ENCODE measurements at places on chromosomes 4 and X.

- DNase-seq = no peak
Observed at GRCh38 chr4:149885896-149886295, 70.3 kb upstream of the IQCM start.

GRCh38 chrX:120036704-120037103, 40.8 kb downstream of the RHOXF2B start:
- no peak for DNase-seq

GRCh38 chr4:153514001-153514526, 47.9 kb downstream of the TMEM131L start:
- no peak for DNase-seq

DNA sequence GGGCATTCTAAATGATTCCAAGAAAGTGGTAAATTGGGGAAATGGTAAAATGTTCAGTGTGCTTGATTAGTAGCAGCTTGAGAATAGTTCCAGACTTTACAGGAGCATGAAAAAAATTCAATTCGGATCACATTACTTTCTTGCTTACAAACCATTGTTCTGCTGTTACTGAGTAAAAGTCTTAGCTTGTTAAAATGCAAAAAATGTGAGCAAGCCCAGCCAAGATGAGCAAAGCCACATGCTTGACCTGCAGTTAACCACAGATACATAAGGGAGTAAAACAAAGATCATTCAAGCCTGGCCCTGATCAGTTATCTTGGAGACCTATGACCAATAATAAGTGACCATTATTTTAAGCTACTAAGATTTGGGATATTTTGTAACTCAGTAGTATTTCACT, 562.9 kb upstream of the MAGEB2 start:
- no peak for DNase-seq

GRCh38 chrX:16212436-16212835, 45.2 kb downstream of the MAGEB17 start:
- no peak for DNase-seq

DNA sequence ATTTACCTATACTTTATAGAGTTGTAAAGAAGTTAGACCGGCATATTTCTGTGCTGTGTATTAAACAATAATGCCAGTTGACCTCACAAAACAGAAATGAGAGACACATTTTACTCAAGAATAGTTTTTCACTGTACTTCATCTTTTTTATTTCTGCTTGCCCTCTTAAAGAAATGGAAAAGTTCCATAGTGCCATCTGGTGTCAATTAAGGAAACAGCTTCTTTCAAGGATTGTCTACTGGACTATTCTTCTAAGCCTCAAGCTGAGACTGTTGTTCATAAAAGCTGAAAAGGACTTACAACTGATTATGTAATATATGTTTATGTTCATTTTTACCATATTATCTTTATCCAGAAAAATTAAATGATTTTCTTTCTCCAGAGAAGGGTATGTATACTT, 1523.7 kb downstream of the ARAP2 start:
- DNase-seq = no peak

DNA sequence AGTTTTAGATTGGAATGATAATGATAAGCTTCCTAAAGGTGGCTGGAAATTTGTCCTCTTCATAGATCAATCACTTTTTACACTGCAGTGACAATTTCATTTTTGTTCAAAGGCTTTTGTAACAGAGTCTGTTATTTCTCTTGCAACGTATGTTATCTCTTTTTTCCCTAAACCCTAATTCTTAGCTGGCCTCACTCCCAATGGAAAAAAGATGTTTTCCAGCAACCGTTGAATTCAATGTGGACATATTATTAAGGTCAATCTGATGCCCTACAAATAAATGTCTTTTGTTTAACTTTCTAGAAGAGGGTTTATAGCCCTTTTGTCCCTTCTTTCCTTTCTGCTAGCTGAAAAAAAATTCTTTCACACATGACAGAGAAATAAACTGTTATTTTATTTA, 192.7 kb upstream of the NWD2 start:
- no peak for DNase-seq

- no peak for DNase-seq
Observed at GRCh38 chrX:37912777-37913176, 65.4 kb upstream of the DYNLT3 start.

DNA sequence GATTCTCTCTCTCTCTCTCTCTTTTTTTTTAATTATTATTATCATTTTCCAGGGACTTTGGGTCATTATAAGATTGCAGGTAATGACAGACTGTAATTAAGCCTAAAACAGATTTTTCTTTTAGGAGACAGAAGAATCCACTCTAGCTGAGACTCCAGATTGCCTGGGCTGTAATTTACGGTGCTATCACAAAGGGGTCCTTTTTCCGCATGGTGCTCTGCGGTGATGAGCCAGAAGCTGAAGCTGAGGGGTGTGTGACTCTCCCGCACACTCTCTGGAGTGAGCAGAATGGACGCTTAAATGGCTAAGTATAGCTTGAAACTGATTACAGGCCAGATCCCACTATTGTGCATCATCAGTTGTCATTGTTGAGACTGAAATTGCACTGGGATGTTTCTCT, 50.0 kb downstream of the LGI2 start:
- no peak for DNase-seq

DNA sequence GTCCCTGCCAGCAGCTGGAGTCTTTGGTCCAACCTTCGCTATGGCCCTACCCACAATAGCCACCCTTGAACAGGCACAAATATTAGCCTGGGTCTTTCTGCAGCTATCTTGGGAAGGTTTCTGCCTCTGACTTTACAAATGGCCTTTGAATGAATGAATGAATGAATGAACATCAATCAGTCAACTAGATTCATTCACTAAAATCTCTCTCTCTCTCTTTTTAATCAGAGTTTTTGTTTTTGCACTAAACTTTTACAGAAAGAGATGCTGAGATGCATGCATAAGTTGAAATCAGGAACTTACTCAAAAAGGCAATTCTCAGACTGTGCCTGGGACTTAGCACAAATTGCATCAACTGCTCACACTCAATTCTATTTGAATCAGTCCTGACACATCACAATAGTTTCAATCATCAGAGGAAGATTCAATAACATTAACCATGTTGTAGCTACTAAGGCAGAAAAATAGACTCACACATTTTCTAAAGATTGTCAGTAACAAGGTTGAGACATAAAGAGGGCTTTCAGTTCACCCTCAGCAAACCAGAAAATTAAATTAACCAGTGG, 55.0 kb downstream of the ANXA3 start:
- DNase-seq = no peak

- no peak for DNase-seq
Observed at GRCh38 chr4:40828661-40829060, 78.9 kb downstream of the NSUN7 start.

DNA sequence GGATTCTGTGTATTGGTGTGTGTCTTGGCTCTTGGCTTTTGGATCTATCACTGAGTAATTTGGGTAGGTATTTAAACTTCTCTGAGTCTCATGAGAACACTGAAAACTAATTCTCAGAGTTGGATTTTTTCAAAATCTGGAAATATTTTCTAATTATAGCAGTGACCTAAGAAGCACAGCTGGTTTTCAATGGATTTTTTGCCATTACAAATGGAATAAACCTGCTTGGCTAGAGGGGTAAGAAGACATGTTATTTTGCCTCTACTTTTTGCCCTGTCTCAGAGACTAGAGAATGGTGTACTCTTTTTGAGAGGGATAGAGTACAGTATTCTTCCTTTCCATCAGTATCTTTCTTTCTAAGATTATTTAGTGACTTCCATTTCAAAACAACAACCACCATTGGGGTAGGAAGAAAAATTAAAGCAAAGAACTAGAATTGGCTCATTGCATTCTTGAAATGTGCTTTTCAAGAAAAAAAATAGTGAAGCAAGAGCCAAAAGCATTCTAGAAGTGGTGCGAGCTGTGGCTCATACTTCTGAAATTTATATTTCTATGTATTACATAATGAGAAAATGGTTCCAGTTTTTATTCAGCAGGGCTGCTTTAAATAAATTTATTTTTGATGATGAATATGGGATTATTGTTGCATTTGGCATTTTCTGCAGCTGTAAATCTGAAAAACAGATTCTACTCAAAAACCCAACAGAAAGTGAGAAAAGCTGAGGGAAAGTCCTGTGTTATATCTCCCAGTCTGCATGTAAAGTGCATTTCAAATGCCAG, 850.2 kb upstream of the SLIT2 start:
- DNase-seq = no peak

Measured in stimulated activated CD8-positive, alpha-beta memory T cell treated with anti-CD3 and anti-CD28 coated beads, Interleukin-15, amount 100 ng/mL, for 24 hours (primary cell).